ENCODE measurements at places on chromosomes 4 and X.

- no peak for DNase-seq
Observed at GRCh38 chr4:76058302-76058701, 16.2 kb upstream of the ART3 start.

- peak; percentile 62 for DNase-seq
Observed at GRCh38 chrX:47311932-47312774, 58.2 kb upstream of the ZNF157 start.

DNA sequence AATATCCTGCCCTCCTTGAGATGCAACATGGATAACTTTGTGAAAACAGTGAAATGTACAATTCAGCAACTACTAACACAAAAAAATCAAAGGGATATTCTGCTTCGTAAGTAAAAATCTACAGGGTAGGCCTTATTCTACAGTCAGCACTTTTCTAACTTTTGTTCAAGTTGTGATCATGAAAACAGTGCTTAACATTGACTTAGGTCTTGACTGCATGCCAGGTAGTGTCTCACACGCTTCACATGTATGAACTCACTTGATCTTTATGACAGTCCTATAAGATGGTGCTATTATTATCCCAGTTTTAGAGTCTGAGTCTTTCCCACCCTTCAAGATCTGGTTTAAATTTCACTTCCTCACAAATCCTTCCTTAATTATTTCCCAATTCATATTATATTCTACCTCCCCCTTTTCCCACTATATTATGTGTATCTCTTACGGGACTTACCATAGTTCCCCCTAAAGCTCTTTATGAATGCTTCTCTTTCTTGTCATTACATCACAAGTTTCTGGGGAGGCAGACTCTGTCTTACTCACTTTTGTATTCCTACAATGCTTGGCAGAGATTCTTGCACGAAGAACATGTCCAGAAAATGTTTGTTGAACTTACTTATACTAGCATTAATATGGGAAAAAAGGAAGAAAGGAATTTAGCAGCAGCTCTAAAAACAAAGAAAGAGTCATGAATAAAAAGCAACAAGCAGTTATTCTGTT is 179.8 kb downstream of the SCFD2 start:
- DNase-seq = peak; percentile 85

- DNase-seq = no peak
Observed at GRCh38 chrX:95835223-95835622, 849.4 kb upstream of the DIAPH2 start.

GRCh38 chr4:96677499-96677898 is 837.6 kb downstream of the PDHA2 start:
- no peak for DNase-seq

- DNase-seq = no peak
Observed at GRCh38 chr4:87574996-87575395, 33.3 kb upstream of the DSPP start.

GRCh38 chr4:21205821-21206531 is 505.7 kb downstream of the PACRGL start:
- DNase-seq = no peak

- DNase-seq = no peak
Observed at GRCh38 chr4:45323453-45324058, 597.2 kb upstream of the GNPDA2 start.

GRCh38 chr4:5166377-5166776 is 115.1 kb downstream of the STK32B start:
- no peak for DNase-seq

DNA sequence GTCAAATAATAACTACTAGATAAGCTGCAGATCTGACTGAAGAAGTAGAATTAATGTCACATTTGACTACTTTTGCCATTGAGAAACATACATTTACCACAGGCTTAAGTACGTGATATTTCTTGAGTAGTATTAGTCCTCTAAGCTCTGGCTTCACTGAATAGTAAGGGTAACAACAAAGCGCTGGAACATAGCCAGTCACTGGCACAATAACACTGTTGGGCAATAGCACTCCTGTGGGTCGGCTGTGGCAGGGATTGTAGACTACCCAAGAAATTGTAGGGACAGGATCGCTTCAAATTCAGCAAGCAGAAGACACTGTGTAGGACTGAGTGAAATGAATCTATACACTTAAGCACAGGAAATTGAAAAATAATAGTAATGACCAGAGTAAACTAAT is 27.1 kb upstream of the IL15 start:
- no peak for DNase-seq

DNA sequence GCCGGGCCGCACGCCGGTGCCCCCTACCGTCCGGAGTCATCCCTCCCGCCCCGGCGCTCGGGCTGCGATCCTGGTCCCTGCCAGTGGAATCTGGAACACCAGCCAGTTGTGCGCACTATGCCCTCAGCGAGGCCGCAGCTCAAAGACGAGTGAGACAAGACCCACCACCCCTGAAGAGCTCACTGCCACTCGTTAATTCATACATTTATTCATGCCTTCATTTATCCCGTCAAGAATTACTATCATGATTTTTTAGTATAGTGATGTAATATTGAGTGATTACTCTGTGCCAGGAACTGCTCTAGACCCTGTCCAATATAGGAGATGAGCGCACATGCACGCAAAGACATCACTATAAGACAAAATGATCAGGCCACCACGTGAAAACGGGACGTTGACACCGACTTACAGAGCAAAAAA is 247 bp upstream of the PPA2 start:
- peak; percentile 84 for DNase-seq

DNA sequence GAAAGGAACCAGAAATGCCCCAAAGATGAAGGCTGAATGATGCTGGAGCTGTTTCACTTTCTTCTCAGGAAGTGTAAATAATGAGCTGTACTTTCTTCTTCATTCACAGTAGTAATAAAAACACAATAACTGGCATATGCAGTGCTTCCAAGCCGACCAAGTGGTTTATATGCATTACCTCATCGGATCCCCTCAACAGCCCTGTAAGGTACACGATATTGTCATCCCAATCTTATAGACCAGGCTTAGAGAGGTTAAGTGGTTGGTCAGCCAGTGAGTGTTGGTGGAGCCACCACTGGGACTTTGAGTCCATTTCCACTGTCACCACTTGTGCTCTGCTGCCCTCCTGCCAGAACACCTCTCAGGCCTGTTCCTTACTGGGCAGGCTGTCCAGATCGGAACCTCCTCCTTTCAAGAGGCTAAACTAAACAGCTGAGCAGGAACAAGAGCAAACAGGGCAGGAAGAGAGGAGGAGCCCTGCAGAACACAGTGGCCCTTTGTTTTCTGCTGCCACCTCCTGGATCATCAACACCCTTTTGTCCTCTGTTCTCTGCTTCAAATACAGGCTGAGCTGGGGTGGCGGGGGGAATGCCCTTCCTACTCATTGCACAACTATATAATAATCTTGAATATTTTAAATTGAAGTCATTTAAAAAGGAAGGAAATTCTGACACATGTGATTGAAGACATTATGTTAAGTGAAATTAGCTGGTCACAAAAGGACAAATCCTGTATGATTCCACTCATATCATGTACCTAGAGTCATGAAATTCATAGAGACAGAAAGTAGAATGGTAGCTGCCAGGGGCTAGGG is 112.5 kb upstream of the ATP6AP2 start:
- peak; percentile 47 for DNase-seq

DNA sequence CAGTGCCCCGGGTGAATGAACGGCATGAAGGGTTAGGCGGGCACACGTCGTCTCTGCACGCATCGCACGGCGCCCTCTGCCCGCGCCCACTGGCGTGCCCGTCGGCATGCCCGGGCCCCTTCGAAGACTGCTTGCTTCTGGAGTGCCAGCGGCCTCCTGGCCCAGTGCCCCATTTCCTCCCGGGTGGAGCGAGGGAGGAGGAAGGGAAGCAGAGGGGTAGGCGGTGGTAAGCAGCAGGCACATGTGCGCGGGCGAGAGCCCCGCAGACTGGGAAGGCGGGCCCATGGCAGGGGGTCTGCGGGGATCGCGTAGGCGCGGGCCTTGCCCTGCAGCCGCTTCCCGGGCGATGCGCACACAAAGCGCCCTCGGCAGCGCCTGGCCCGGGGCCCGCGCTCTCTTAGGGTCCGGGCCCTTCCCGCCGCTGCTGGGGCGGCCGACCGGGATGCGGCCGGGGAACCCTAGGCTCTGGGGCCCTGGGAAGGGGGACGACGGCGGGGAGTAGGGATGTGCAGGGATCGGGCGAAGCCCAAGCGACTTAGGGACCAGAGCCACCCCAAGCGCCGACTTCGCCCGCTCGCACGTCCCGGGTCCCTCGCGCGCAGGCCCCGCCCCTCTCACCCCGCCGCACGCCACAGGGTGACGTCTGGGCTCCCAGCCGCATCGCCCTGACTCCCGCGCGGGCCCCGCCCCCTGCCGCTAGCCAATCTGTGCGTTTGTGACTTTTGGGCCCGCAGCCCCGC is 866 bp upstream of the EMD start:
- DNase-seq = peak; percentile 48

DNA sequence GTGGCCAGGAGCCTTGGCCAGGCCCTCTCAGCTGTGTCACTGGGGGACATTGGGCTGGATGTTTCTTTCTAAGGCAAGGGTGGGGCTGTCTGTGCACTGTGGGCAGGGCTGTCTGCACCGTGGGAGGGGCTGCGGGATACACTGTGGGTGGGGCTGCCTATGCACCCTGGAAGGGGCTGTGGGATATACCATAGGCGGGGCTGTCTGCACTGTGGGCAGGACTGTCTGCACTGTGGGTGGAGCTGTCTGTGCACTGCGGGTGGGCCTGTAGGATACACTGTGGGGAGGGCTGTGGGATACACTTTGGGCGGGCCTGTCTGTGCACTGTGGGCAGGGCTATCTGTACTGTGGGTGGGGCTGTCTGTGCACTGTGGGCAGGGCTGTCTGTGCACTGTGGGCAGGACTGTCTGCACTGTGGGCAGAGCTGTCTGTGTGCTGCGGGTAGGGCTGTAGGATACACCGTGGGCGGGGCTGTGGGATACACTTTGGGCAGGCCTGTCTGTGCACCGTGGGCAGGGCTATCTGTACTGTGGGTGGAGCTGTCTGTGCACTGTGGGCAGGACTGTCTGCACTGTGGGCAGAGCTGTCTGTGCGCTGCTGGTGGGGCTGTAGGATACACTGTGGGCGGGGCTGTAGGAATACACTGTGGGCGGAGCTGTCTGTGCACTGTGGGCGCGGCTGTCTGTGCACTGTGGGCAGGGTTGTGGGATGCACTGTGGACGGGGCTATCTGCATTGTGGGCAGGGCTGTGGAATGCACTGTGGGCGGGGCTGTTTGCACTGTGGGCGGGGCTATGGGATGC is 31.1 kb downstream of the ACOX3 start:
- DNase-seq = no peak

DNA sequence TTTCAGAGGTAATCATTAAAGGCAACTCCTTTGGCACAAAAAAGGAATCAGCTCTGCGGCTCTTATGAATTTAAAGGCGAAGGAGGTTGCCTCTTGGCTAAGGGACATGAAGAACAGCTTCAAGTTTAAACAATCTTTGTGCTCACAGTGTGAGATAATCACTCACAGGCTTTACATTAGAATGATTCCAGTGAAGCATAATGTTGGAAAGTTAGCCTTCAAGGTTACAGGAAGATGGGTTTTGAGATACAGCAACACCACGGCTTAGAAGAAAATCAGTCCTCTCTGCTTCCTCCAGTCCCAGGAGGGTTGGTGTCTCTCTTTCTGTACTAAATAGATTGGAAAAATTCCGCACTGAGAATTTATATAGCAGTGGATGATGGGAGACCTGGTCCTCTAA is 11.6 kb upstream of the SCD5 start:
- DNase-seq = no peak

DNA sequence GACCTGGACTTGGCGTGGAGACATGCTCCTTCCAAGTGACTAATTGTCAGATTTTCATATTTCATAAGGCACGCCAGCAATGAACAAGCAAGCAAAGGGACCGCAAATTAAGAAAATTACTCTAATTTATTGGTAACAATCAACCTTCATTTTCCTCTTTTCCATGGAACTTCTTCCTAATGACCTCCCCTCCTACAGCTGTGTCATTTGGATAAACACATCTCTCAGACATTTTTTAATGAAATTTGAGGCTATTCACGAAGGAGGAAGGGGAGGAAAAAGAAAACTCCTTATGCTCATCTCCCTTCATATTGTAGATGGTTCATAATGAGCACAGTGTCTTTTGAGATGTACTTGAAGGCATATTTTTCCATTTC is 38.6 kb upstream of the TLR3 start:
- no peak for DNase-seq

DNA sequence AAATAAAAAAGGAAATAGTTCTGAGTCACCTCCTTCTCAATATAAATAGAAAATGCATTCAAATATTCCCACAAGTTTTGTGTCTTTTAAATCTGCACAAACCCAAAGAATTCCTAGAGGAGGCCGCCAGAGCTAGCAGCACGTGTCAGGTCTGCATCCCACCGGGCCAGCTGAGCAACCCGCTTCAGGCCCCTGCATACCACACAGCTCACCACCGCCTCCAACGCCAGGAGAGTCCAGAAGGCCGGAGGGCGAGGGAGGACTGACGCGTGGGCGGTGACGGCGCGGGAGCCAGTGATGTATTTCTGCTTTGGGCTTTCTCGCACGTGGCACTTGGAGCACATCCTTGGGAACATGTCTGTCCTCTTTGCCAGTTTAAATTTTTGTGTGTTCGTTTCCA is 61.9 kb upstream of the CLDN34 start:
- DNase-seq = peak; percentile 33
